DMS153 (cell line): ENCODE measurements at places on chromosomes 11 and 22.

DNA sequence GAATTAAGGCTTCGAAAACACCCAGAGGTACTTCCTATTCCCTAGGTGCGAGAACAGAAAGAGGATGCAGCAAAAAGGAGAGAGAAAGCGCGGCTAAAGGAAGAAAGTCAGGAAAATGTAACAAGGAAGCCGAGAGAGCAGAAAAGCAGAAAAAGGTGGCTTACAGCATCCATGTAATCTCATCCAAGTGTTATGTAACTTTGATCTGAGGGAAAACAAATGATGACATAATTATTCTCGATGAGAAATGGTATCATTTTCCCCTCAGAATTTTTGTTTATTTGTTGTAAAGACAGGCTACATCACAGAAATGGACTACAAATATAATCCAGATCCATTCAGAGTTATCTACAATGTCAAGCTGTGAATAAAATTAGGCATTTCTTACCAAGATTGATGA is 69.1 kb upstream of the APOA1 start:
- no peak for DNase-seq

DNA sequence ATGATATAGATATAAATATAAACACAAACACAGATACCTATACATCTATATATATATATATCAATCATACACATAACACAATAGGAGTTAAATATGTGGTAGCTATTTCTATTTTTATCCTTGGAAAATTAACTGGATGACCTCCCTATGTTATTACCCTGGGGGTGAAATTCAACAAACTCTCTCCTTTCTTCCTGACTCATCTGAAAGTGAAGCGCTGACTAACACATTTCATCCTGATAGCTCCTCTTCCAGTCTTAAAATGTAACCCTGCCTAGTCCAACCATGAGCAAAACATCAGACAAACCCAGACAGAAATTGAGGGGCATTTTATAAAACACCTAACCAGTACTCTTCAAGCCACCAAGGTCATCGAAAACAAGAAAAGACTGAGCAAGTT is 220.6 kb upstream of the ISX start:
- no peak for DNase-seq

- DNase-seq: no peak
Observed at GRCh38 chr11:115193914-115194801, 310.1 kb downstream of the CADM1 start.

GRCh38 chr11:22787551-22788162 is 41.9 kb downstream of the SVIP start:
- peak; percentile 30 for DNase-seq

DNA sequence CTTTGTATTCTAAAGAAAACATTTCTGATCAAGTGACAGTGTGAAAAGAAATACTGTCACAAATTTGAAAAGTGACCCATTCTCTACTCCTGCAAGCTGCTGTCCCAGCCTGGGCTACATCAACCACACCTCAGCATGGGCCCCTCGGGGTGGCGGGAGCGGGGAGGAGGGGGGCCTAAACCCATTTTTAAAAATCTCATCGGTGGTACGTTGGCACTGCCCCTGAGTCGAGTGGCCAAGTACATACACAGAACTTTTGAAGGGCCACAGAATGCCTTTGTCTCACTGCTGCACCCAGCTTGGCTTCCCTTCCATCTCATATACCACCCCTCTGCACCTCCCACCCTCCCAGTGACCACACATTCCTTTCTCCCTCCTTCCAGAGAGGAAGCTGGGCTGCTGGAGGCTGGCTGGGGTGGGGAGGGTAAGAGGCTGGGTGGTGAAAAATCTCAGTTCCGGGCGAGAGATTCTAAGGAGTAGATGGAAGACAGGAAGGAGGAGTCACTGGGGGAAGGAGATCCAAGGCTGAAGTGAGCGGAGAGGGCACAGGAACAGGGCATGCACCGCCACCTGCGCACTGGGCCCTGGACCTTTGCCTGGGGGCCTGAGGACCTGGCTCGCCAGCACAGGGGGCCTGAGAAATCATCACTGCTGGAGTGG is 21.1 kb downstream of the FXYD6 start:
- no peak for DNase-seq

GRCh38 chr11:117986981-117987574 is 884 bp downstream of the IL10RA start:
- no peak for DNase-seq

DNA sequence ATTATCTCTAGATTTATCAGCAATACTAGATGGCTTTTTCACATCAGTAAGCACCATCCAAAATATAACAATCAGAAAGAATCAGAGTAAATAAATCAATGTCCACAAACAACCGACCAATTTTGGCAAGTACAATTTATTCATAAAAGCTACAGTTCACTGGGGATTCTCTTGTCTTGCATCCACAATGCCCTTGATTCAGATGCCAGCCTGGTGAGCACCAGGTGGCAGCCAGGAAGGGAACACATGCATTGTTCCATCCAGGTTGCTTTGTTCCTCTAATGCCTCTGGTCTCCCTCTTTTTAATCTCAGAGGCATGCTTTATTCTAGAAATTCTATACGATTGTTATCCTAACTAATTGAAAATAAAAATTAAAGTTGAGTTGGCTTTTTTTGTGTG is 242.1 kb upstream of the KIRREL3 start:
- DNase-seq: peak; percentile 52

GRCh38 chr11:86795511-86795910 is 4.8 kb upstream of the PRSS23 start:
- DNase-seq: no peak

DNA sequence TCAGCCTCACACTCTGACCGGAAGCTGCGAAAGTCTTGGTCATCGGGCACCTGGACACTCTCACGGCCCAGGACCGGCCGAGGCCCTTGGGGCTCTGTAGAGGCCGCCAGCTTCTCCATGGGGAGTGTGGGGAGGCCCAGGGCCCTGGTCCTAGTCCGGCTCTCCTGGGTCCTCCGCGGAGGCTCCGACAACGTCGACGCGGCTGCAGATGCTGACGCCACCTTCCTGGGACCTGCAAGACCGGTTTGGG is 12.9 kb downstream of the STARD10 start:
- no peak for DNase-seq

DNA sequence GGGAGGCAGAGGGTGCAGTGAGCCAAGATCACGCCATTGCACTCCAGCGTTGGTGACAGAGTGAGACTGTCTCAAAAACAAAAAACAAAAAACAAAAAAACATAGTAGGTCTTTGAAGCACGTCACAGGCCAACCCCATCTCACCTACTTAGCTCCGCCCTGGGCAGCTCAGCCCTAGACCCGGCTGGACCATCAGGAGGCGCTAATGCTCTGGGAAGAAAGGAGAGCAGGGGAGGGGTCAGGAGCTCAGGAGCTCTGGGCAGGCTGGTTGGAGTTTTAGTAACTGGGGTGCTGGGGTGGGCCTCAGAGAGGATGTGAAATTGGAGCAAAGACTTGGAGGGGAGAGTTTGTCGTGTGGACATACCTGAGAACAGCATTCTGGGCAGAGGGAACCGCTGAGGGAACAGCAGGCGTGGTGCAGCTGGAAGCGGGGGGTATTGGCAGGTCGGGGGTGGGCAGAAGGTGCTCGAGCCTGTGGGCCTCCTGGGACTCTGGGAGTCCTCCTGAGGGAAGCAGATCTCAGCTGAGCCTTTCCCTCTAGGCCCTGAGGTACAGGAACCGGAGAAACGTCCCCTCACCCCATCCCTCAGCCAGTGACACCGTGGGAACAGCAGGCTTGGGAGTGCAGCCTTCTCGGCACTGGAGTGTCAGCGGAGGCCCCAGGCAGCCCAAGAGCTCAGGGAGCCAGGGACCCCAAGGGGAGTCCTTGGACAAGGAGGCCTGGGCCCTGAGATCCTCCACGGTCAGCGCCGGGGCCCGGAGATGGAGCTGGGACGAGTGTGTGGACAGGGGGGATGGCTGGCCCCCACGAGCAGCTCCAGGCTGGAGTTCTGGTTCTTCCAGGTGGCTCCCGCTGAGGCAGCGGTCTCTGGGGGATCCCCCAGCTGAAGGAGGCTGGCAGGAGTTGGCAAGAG is 2.2 kb upstream of the RPS6KA4 start:
- DNase-seq: no peak

DNA sequence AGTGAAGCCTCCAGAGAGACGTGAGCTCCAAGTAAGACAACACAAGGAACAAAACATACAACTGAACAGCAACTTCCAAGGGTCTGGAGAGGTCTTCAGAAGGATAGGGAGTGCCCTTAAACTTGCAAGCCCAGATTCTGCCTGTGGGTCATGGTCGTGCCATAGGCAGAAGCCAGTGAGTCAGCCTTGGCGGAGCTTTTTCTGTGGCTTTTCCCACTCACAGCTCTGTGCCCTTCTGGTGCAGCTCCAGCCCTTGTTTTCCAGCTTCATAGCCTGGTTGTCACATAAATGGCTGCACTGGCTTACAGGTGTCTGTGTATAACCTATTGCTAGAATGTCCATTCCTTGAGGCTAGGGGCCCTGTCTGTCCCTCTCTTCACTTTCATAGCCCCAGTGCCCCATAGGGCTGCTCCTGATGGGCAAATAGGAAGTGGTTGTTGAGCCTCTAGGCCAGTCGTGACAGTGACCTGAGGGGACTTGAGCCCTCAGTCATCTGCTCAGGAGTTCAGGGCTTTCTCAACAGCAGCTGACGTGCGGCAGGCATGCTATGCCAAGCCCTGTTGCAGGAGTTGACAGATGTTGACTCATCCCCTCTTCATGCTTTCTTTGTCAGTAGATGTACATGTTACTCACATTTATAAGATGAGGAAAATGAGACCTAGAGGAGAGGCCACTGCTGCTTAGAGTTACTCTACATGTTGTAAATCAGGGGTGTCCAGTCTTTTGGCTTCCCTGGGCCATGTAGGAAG is 7.4 kb downstream of the MED15 start:
- no peak for DNase-seq

- DNase-seq: peak; percentile 62
Observed at GRCh38 chr22:44344407-44344806, 31.7 kb upstream of the SHISAL1 start.

GRCh38 chr11:44979543-44980399 is 29.1 kb upstream of the TP53I11 start:
- DNase-seq: peak; percentile 97

DNA sequence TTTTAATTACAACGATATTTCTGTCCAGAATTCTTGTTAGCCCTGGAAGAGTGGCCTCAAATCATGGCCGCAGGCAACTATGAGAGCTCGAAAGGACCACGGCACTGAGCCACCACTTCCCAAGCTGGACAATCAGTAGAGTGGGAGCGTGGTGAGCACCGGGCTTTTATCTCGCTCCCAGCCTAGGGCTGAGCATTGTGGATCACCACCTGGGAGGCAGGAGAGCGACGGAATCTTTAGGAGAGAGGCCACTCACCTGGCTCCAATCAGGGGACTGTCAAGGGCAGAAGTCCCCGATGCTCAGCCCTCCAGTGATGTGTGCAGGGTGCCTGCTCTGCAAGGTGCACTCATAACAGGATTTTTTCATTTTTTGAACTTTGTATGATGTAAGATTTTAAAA is 377.1 kb upstream of the B3GAT1 start:
- no peak for DNase-seq

DNA sequence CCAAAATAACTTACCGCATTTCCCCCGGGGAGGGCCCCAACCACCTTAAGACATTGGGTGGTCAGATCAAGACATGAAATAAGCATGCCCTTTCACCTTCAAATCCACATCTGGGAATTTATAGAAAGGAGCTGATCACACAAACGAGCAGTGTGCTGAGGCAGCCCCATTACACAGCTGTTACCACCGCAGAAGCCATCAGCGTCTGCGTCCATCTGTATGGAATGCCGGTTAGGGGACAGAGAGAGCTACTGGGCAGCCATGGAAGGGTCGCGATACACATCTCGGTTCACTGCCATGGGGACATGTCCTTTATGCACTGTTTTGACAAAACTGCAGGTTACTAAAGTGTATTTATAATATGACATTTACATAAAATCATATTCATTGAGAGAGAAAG is 105.1 kb upstream of the LMO1 start:
- DNase-seq: no peak

- DNase-seq: no peak
Observed at GRCh38 chr11:32434356-32435151, 785 bp downstream of the WT1 start.

DNA sequence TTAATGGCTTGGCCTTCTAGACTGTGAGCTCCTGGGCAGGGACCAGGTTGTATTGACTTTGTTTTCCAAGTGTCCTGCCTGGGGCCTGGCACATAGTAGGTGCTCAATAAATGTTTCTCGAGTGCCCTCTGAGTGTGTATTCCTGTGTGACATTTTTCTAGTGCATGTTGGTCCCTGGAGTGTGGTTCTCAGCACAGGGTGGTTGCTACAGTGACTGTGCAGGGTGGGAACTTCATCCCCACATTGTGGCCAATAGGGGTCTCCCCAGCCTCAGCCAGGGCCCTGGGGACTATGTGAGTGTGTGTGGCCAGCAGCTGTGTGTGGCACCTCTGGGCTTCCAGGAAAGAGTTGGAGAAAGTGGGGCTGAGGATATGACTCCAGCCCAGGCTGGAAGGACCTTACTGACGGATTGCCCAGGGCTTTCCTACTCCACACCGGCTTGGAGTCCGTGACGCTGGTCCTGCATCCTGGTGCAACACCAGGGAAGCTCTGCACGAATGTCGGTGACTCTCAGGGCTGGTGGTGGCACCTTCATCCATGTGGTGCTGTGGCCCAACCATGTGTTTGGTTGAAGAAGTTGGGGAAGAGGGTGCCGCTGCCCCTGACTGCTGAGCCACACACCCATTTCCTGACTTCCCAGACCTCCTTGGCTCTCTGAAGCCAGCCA is 9.0 kb upstream of the MARK2 start:
- DNase-seq: no peak

GRCh38 chr11:63738720-63739360 is 29.7 kb downstream of the ZFTA start:
- DNase-seq: peak; percentile 35

GRCh38 chr11:9663699-9664275 is at the start of gene SWAP70:
SWAP70 (plus strand) TSS chr11:9664077; CDS start chr11:9664180, 103 bp downstream.
- peak; percentile 43 for DNase-seq

GRCh38 chr22:24407884-24408283 is 19.5 kb upstream of the ADORA2A start:
- DNase-seq: no peak
